CD4-positive, alpha-beta T cell treated with Interleukin-2 at 100 ng/mL for 4 hours (primary cell): ENCODE measurements at places on chromosomes 13 and 19.

DNA sequence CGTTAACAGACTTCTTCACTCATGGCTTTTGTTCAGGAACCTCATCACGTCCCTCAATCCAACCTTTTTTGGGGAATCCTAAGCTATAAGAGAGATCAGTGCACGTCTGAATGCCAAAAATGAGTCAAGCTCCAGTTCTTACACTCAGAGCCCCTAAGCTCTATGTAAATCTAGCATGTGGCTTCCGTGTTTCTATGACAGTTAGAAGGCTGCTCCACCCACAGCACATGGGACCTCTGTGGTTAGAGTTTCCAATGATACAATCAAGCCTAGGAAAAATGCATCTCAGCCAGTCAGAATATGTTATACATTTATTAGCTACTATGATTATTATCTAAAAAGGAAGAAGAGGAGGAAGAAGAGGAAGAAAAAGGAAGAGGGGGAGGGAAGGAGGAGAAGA, 135.9 kb downstream of the ENOX1 start:
- no peak for DNase-seq

DNA sequence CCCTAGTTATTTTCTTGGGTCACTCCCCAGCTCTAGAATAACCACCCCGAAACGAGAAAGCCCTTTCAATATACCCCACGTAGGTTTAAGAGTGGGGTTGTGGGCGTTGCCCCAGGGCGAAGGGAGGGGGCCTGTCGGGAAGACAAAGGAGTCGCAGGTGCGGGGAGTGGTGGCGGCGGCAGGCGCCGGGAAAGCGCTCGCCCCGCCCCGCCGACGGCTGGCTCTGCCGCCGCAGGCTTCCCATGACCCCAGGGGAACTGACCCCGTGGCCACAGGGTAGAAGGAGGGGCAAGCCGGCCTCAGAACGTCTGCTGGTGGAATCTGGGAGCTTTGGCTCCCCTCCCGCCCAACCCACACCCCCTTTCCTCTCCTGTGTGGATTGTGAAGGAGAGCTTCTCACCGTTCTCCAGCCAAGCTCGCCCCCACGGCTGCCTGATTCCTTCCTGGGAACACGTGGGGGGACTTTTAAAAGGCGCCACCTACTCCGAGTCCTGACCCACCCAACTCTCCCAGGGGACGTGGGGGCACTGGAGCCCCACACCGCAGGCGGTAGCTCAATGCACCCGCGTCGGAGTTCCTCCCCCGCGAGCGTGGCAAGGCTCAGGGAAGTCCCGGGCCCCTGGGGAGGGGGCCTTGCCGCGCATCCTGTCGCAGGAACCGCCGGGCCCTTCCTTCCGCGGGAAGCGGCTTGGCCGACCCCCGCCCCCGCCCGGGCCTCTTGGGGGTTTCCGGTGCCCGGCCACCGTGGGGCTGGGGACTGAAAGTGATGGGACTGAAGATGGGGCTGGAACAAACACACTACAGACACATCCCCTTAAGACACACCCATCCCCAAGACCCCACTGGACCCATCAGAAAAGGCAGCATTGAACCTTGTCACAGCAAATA, 5.5 kb downstream of the IER2 start:
- DNase-seq = peak; percentile 69

DNA sequence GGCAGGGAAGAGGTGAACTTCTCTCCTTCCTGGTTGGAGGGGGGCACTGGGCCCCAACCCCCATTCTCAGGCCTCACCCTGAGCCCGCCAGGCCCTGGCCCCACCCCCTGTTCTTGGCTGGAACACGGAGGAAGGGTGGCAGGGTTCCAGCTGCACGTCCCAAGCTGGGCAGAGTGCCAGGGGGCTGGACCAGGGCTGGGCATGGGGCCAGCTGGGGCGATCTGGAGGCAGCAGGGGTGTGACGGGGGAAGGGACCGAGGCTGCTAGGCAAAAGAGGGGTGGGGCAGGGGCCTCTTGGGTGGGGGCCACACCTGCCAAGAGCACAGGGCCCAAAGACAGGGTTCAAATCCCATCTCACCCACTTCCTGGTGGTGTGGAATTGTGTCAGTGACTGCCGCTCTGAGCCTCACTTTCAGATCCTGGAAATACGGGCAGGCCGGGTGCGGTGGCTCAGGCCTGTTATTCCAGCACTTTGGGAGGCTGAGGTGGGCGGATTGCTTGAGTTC, 2.2 kb downstream of the HIF3A start:
- no peak for DNase-seq

GRCh38 chr13:107644136-107644535, 571.2 kb downstream of the LIG4 start:
- DNase-seq = no peak

DNA sequence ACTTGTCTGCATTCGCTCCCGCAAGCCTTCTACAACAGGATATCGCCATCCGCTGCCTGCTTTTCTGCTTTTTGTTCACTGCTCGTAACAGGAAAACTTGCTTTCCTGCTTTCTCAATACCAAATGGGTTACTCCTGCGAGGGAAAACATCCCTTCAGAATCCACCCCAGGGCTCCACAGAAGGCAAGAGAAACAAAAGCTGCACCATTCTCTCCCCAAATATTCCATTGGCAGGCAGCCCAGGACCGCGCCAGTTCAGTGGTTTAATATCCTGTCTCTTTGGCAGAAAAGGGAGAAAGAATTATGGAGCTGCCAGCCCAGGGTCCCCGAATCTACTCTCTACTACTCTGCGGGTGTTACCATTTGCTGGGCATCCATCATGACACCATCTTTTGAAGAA, 84.7 kb upstream of the DOCK9 start:
- DNase-seq = no peak

DNA sequence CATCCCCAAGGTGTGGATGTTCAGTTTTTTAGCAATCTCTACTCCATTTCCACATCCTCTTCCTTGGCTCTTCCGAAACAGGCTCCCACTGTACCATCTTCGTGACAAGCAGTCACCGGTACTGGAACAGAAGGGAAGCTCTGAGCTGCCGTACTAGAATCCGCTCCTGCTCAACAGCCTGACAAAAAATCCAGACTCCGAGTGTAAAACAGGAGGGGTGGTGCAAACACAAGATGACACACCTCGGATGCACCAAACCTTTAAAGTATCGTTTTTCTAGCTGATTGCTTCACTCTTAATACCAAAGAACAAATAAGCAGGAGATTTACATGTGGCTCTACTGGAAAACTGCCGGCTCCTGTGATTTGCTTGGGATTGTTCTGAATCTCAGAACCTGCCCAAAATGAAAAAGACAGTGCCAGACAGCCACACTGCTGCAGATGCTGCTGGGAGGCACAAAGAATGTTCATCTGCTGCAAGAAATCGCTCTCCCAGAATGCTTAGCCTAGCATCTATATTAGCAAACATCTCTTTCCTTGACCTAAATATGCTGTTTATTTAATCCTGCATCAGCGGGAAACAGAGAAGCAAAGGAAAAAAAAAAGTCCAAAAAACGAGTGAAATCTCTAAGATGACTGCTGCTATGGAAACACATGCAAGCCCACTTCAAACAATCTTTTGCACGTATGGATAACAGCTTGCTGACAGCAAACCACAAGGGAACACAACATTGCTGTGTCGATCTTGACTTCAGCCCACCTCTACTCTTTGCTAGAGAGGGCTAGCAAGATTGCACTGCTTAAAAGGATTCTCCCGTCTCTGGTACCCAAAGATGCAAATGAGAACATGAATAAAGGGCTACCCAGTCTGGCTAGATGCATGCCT, 38.0 kb upstream of the DOCK9 start:
- no peak for DNase-seq

GRCh38 chr19:32174386-32175113, 170.9 kb upstream of the ZNF507 start:
- no peak for DNase-seq

GRCh38 chr19:31290931-31291590, 58.2 kb downstream of the TSHZ3 start:
- no peak for DNase-seq

GRCh38 chr19:27794494-27795042, 1418.4 kb downstream of the UQCRFS1 start:
- no peak for DNase-seq

DNA sequence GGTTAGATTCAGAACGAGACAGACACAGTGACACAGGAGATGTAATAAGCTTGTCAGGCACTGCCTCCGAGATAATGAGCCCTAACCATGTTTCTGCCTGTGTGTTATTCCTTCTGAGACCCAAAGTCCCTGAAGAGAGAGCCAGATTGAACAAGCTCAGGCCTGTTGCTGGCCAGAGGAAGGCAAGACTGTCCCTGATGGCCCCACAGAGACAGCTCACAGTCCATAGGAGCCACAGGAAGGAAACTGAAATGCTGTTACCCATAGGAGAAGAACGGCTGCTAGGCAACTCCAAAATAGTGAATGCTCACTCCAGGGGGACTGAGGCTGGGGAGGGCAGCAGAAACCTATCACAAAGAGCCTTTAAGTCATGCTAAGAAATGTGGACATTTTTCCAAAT, 31.8 kb upstream of the RFXAP start:
- DNase-seq = no peak

GRCh38 chr13:75946536-75947284, 310.6 kb downstream of the LMO7 start:
- DNase-seq = no peak

GRCh38 chr13:45548281-45548680, 67.3 kb downstream of the ERICH6B start:
- no peak for DNase-seq
